ENCODE measurements at places on chromosomes 6 and 20.

DNA sequence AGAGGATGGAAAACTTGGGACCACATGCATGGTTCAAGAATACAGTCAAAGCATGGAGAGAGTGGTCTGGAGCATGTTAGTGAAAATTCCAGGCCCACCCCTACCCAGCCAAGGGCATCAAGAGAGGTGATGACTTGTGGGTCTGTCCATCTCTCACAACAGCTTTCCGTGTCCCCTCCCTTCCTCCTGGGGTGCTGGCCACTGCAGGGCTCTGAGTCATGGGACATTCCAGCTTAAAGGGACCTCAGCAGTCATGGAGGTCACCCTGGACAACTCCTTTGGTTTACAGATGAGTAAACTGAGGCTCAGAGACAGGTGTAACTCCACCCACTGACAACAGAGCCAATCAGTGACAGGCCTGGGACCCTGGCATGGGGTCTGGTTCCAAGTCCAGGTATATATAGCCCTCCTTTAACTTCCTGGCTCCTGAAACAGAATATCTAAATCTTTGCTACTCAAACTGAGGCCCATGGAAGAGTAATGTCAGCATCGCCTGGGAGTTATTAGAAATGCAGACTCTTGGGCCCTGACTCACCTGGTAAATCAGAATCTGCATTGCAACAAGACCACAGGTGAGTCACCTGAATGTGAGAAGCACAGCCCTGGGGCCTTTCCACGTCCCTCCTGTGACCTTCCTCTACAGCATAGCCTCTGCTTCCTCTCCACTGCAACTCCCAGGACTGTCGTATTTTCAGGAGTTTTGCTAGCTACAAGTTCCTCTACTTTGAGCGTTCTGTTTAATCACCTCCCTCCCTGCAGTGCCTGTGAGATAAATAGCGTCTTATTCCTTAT is 170.2 kb downstream of the ZDHHC14 start:
- DNase-seq = no peak

- DNase-seq = no peak
Observed at GRCh38 chr6:43724914-43725642, 37.5 kb upstream of the MRPS18A start.

DNA sequence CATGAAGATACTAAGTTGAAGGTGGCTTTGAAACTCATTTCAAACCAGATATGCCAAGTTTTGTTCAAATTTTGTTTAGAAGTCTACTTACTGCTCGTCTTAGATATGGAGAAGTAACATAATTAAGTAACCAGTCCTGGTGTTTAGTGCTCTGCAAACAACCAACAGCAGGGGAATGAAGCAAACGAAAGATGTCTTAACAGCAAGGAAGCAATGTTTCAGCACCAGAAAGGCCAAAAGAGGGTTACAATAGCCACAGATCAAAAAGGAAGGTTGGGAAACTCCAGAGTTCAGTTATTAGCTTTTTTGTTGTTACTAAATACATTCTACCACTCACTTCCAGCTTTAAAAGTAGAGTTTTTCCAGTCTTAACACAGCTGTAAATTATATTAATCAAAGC is 45.1 kb downstream of the LHFPL5 start:
- DNase-seq = no peak

DNA sequence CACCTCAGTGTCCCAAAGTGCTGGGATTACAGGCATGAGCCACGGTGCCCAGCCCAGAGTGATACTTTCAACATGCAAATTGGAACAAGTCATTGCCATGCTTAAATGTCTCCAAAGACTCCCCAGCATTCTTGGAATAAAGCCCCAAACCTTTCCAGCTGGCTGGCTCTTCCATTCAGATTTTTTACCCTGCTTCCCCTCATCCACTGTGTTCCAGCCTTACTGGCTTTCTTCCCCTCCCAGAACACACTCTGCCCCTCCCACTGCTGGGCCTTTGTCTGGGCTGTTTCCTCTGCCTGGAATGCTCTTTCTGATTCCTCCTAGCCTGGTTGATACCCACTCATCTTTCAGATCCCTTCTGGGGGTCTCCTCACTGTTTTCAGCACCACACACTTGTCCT is 40.1 kb upstream of the NNAT start:
- no peak for DNase-seq

GRCh38 chr6:169866140-169866534 is 114.7 kb downstream of the ERMARD start:
- no peak for DNase-seq

DNA sequence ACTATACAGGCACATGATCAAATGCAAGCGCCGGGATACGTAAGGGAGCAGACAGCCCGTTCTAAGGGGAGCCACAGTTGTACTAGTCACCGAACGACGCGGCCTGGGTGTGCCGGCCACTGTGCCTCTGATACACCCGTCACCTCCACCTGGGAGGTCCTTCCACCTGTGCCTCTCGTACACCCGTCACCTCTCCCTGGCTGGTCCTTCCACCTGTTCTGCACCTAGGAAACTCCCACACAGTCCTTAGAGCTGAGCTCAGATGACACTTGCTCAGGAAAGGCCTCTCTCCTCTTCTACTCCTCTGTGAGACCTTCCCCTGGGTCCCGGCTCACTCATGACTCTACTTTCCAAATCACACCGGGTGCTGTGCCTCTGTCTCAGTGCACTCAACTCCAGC is 245.0 kb downstream of the TTLL2 start:
- DNase-seq = no peak

- no peak for DNase-seq
Observed at GRCh38 chr6:19663479-19663878, 173.7 kb upstream of the ID4 start.

DNA sequence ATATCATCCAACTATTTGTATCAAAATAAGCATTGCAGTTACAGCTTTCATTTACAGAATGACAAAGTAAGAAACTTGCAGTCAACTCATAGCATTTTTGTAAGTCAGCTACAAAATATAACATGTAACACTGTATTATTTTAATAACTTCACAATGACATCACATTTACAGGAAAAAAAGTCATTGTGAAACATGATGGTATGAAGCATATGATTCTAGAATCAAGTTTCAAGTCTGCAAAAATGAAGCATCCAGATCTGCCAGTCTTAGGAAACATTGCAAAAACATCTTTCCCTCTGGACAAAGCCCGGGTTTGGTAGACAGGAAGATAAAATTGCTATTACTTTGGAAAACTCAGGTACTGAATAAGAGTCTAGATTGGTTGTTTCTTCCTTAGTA is 263.9 kb upstream of the NT5E start:
- DNase-seq = no peak

DNA sequence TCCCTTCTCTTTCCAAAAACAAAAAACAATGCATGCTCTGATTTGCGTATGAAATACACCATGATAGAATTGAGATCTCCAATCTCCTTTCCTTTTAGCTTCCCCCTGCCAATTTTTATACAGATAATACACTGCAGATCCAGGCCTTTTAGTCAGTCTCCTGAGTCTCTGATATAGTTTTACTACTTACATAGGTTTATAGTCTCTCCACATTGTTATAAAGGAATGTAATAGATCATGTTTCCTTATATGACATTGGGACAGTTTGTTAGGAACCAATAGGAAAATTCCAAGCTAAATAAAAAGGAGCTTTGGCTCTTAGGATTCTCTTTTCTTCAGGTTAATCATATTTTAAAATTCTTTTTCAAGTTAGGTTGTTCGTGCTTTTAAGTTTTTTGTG is 36.5 kb downstream of the TBPL1 start:
- DNase-seq = no peak

DNA sequence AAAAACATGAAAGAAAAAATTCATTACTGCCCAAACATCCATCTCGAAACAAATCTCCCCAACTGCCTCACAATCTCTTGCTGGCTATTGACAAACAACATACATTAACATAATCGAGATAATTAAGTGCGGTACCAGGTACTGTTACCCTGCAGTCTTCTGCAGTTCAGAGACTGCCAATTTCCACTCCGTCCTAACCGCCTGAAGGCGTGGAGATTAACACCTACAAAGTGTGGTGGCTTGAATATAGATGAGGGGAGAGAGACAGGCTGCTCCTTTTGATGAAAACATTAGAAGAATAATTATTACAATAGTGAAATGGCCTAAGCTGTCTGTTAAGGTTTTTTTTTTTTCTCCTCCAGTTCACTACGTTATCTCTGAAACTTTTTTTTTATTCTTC is 258.9 kb upstream of the SOX4 start:
- DNase-seq = no peak

DNA sequence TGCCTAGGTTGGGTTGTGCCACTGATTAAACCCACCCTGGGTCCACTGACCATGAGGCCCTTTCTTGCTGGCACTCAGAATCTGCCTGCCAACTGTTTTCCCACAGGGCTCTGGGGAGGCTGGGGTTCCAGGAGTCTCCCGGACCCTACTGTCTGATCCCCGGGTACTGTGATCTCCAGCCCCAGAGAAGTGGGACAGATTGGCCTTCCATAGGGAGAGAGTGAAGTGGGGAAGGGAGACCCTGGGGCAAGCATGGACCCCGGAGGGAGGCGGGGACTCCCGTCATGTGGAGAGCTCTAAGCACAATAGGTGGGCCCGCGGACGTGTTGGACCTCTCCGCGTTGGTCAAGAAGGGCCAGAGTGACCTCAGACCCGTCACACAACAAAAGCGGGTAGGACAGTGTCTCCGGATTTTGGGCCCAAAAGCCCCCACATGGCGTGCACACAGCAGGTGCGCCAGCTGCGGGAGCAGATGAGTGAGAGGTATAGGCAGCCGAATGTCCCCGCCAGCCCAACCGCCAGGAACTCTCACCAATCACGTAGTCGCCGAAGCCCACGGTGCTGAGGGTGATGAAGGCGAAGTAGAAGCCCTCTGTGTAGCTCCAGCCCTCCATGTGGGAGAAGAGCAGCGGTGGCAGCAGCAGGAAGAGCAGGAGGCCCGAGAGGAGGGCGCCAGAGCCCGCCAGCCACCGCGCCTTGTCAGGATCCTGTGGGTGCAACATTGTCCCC is 10.6 kb downstream of the KCNK17 start:
- DNase-seq = no peak

GRCh38 chr6:2839982-2840748 is 1.5 kb downstream of the SERPINB1 start:
- no peak for DNase-seq

- DNase-seq = no peak
Observed at GRCh38 chr6:41040940-41041536, 1.2 kb upstream of the TSPO2 start.

- DNase-seq = no peak
Observed at GRCh38 chr6:129331450-129332138, 378.4 kb downstream of the ARHGAP18 start.

DNA sequence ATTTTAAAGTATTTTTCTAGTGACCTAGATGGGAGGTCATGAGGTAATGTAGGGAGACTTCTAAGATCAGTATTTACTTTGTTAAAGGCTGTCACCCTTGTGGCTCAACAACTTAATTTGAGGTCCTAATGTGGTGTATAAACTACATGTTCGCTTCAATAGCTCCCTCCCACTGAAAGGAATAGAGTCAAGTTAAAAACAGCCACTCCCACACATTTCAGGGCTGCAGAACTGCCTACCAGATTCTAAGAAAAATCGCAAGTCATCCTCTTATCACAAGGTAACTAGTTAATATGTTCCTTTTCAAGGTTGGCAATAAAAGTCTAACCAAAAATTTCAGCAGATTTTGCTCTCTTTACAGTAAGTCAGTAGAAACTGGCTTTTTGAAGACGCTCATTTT is 15.1 kb downstream of the GSTA1 start:
- DNase-seq = no peak

DNA sequence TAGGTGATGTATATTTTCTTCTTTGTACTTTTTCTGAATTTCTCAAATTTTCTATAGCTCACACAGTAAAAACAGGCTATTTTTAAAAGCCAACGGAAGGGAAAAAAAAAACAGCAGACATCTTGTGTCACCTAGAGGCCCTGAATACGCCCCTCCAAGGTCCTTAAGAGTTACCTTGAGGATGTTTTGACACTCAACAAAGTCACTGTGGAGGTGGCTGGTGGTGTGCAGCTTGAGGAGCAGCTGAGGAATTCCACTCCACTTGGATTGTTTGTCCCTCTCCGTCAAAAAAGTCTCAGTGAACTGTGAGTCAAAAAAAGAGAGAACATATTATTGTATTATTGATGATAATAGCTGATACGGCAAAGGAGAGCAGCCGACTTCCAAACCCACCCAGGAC is 14.7 kb downstream of the TRPC4AP start:
- no peak for DNase-seq

DNA sequence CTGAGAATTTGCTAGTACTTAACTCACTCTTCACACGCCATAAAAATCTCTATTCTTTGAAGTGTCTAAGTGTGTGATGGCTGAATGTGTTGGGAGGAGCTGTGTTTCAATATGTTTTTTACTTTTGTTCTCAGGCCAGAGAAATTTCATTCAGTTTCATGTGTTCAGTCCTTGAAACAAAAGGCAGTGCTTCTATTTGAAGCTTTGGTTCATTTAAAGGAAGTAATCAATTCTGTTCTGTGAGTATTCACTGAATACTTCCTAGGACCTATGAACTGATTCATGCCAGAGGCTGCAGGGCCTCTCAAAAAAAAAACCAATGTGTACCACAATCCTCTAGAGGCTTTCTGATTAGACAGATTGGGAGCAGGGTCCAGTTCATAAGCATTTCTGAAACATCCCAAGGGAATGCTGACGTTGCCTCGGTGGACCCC is 12.4 kb upstream of the F13A1 start:
- DNase-seq = no peak

GRCh38 chr6:25623065-25623464 is 28.9 kb upstream of the SCGN start:
- no peak for DNase-seq

- no peak for DNase-seq
Observed at GRCh38 chr20:1535420-1536175, 21.9 kb downstream of the SIRPD start.

- DNase-seq = no peak
Observed at GRCh38 chr20:62293111-62293784, 9.5 kb upstream of the ADRM1 start.

DNA sequence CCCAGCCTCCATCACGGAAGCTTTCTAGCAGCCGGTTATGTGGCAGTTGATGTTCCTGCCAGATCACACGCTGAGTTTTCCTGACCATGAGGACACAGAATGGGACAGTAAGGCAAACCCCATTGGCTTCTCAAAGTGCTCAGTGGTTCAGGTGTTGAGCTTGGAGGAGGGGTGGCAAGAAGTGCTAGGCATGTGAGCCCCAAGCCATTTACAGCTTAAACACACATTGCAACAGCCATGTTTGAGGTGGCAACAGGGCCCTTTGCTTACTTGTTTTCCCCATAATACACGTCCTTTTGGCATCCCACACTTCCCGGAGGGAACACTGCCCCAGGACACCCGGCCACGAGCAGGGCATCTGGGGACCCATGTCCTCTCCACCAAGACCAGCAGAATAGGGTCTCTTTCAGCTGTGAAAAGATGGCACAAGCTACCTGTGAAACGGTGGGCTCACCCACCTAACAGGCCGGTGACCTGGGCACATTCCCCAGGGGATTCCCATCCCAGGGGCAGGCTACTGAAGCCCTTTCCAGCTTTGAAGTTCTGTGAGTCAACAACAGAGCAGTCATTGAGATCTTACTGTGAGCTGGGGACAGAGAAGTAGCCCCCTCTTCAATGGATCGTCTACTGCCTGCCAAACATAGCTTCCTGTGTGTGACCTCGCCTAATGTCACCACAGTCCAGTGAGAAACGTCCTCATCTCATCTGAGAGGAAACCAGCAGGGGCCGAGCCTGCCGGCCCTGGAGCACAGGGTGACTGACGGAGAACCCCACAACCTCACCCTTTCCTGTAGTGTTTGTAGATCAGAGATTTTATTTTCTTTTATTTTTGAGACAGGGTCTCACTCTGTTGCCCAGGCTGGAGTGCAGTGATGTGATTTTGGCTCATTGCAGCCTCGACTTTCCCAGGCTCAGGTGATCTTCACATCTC is 4.0 kb upstream of the TLDC2 start:
- no peak for DNase-seq

GRCh38 chr6:162497389-162497788 is 230.2 kb downstream of the PRKN start:
- no peak for DNase-seq

All from NCI-H1930 (cell line).